ENCODE measurements at places on chromosomes 12 and 14.

DNA sequence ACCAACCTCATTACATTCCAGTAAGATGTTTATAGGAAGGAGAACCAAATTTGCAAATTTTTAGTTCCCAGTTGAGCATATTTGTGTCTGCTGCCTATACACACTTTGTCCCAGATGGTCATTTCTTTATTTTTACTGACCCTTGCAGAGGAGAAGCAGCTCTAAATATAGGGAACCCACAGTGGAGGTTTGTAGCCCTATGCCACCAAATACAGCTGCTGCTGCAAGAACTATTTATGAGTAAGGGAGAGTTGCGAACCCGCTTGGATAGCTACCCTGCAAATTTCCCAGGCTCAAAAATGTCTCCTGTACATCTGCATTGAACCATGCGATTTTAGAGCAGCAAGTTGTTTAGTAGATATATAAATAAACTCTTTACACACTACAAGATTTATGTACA lies 48.2 kb downstream of the NAV3 start:
- DNase-seq: no peak

DNA sequence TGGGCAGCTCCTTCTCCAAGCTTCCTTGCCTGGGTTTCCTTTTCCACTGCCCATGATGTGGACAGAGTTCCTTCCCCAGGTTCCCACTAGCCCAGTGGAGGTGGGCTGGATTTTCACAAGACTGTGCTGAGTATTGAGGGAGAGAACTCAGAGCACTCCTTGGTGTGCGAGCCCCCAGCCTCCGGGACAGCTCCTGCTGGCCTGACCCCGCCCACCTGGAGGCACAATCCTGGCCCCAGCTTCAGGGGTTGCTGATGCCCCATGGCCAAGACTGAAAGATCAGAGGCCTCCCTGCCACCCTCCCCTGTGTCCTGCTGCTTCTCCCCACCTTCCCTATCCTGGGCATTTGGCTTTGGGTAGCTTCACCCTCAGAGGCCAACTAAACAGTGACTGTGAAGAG lies 7.7 kb downstream of the KCNH3 start:
- no peak for DNase-seq

- no peak for DNase-seq
These were observed 207.5 kb upstream of the RTL1 start for GRCh38 chr14:101110729-101111619.

GRCh38 chr14:103155826-103156394 lies 32.6 kb downstream of the TNFAIP2 start:
- DNase-seq: no peak

DNA sequence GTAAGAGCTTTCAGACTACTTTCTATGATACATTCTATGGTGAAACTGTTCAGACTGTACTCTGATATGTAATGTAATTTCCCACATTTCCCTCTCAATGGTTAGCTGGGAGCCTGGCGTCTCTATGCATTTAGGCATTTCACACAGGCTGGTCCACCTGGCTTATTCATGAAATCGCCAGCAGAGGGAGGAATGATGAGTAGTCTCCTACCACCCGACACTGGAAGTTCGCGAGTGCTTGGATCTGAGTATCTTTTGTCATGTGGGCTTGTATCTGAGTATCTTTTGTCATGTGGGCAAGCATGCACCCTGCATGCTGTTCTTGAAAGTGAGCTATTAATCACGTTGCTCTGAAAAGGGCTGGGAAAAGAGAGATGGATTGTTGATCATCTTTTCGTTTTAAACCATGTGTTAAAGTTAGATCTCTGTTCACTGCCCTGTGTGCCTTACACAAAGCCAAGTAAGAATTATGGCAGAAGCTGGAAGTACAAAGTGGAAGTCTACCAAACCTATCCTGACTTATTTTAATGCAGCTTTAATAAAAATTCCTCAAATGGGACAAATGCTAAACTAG lies 235.0 kb downstream of the ATP23 start:
- no peak for DNase-seq

GRCh38 chr12:19826980-19827550 lies 387.8 kb downstream of the AEBP2 start:
- DNase-seq: no peak

DNA sequence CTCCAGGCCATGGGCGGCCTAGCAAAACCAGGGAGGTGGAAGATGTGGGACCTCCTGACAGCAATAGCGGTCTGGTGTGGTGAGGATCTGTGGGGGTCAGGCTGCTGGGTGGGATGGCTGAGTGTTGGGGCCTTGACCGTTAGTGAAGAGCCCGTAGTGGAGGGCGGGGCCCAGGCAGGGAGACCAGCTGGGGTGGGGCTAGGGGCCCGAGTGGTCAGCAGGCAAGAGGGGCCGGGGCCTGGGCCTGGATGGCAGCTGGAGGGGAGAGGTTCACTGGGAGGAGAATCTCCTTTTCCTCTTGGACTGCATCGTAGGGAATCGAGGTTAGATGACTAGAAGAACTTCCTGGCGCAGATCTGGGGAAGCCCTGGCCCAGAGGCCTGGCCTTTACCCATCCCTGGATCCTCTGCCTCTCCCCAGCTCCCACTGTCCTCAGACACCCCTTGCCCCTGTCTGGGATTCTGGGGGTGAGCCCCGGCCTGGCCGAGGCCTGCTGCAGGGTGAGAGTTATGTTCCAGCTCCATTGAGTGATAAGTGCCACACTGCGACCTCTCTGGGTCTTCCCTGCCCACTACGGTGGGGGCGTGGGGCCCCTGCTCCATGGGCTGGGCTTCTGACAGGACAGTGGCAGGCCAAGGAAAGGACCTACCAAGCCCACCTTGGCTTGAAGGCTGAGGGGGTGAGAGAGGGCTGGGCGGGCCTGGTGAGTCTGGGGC lies 47.1 kb downstream of the KRT80 start:
- DNase-seq: no peak

- DNase-seq: no peak
These were observed 290.9 kb downstream of the LRIG3 start for GRCh38 chr12:58629376-58629775.

DNA sequence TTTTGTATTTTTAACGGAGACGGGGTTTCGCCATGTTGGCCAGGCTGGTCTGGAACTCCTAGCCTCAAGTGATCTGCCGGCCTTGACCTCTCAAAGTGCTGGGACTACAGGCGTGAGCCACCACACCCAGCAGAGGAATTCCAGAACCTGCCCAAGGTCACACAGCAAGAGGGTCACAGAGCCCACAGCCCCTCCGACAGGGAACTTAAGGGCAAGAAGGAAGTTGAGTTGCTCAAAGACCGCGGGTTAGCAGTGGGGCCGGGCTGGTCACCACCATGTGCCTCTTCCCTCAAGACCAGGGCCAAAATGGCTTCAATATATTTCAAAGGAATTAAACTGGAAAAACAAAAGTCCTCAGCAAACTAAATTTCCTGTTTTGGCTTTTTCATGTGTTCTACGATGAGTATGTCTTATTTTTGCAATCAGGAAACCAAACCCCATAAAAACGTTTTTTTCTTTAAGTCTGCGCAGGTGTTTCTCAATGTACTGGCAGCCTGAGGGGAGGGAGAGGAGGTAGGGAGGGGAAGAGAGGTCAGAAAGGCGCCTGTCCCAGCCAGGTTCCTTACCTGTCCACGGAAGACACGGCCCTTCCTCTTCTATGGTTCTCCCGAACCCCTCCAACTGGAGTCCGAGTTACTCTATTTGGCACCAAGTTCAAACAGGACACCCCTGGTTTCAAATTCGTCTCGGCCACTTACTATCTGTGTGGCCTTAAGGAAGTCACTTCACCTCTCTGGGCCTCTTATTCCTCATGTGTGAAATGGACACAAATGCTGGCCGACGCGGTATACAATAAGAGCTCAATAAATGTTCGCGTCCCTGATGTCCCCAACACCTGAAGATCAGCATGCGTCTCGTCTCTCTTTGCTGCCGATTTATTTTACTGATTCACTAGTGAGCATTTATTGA lies 778 bp downstream of the SLC8B1 start:
- no peak for DNase-seq

GRCh38 chr12:52752516-52752915 lies 24.6 kb downstream of the KRT76 start:
- DNase-seq: no peak

DNA sequence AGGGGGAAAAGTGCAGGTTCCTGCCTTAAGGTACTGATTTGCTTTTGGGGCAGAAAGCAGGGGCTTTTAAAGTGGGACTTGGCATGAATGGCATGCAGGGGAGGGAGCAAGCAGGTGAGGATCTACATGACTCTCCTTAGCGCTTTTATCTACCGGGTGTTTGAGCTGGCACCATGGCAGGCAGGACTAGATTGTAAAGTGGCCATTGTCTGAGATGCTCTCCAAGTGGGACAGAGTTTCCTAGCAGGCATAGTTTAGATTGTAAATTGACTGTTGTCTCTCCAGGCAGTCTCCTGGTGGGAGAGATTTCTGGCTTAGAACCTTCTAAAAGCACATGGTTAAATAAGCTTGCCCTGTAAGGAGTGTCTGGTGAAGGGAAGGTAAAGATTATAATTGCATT lies 5.3 kb upstream of the DICER1 start:
- no peak for DNase-seq

GRCh38 chr12:7122811-7123769 lies 5.6 kb downstream of the RBP5 start:
- DNase-seq: no peak

- no peak for DNase-seq
These were observed 143.7 kb downstream of the AACS start for GRCh38 chr12:125208942-125209341.

DNA sequence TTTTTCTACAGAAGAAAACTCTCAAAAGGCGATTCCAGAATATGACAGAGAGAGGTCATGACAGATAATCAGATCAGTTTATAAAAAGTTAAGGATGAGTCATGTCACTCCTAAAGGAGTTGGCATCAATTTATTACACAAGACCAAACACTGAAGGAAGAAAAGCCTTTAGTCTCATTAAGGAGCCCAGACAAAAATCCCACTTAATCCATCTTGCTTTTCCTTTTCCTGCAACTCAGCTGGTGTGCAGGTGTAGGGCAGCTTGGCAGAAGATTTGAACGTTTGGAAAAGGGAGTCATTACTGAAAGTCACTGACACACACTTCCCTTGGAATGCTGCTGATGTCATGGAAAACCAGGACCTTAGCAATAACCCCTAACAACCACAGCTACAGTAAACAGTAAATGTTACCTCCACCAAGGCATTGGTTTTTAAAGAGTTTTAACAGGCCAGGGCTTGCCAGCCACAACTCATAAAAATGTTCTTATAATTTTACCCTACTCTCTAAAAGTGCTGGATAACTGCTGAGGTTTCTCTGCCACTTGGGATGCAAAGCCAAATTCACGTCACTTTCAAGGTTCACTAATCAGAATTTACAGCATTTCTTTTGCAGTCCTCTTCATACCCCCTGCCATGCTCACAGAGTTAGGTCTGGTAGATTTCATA lies 320.6 kb downstream of the RAD51B start:
- DNase-seq: no peak

DNA sequence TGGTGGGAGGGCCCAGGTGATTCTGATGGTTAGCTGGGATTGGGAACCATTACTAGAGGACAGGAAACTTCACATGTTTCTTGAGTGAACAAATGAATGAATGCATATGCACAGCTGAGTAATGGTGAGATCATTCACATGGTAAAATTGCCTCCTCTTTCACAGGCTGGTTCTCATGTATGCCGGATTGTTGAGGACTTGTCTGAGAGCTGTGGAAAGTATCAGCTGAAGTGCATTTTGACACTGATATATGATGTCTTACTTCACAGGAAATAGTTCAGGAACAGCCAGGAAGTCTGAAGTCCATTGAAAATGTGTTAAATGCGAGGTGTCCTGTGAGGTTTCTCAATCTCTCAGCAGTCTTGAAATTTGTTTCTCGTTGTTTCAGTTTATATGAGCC lies 77.6 kb upstream of the DACT1 start:
- peak; percentile 5 for DNase-seq

- DNase-seq: no peak
These were observed 34.6 kb upstream of the TMX1 start for GRCh38 chr14:51205486-51205885.

DNA sequence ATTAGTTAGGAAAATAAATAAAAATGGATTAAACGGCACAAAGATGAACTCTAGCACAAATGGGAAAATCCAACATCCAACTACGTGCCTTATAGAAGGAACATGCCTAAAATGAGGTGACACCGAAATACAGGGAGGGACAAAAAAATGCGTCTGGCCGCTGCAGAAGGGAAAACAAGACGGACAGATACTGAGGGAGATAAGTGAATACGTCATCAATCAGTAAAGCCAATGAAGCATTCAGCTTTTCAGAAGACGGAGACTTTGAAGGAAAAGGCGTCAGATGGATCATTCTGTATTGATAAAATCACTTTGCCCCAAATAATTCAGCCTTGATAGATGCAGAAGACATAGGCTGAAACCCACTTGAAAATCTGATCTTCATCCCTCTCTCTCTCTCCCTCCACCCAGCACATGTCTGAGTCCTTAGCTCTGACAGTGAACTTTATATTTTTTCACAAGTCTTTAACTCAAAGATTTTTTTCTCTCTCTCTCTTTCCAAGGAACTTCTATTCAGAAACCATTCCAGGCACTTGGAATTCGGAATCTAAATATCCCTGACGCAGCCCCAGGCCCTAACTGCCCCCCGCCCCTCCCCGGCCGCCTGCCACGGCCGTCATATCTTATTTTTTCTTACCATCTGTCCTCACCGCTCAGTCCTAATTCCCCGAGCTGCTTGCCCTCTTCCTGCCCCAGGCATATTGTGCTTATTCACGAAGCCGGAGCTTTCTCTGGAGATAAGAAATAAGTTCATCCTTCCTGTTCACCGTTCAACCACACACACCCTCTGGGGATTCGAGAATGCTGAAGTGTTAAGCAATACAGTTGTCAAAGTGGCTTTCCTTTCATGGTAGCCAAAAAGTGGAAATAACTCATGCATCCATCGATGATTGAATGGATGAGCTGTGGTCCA lies 35.5 kb upstream of the RFLNA start:
- DNase-seq: peak; percentile 75

- DNase-seq: no peak
These were observed 8.1 kb upstream of the STX2 start for GRCh38 chr12:130847112-130847511.

GRCh38 chr12:57476162-57476992 lies 3.3 kb downstream of the ARHGAP9 start:
- no peak for DNase-seq

DNA sequence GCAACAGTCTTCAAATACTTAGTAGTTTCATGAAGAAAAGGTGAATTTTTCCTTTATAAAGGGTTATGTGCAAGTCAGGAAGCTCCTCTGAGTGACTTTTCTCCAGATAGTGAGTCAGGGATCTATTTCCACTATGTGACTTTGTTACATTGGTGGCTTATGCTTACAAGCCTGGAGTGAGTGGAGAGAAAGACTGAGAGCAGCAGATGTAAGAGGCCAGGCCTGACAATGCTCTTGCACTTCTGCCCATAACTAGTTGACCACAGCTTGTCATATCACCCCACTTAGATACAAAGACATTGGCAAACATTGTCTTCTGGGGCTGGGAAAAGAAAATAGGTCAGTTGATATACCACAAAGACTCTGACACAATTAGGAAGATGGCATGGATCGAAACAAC lies 236.5 kb downstream of the PDZRN4 start:
- no peak for DNase-seq

DNA sequence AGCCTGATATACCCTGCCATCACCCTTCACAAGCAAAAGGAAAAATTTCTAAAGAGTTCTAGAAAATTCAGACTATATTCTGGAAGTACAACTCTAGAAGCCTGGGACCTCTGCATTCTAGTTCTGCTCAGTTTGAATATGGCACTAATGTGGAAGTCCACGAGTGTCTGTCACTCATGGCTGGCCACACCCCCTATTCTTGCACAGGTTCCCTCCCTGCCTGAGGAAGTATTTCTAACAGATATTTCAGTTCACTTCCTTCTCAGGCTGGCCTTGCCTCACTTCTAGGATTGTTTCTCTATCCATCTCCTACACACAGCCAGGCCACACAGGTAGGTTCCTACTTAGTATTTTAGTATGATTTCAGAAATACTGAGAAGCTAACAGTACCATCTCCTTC lies 67.4 kb downstream of the PHLDA1 start:
- DNase-seq: no peak
